ENCODE measurements at places on chromosomes 2 and 18.

DNA sequence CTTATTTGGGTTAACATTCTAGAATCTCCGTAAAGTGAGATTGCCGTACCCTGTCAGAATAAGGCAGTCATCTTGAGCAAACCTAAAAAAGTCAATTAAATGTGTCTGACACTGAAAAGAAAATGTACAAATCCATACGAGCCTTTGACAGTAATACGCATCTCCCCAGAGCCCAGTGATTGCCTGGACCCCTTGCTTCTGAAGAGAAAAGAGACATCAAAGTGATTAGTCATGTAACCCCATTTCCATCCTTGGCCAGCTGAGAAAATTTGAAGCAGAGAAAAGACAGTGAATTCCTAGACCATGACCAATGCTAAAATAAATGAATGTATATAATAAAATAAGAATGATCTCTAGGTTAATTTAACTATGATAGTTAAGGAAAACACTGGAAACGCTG, 1499.4 kb downstream of the SUCLG1 start:
- DNase-seq, result peak; percentile 15

GRCh38 chr2:6977113-6977741, 60.0 kb downstream of the RNF144A start:
- DNase-seq, result no peak

DNA sequence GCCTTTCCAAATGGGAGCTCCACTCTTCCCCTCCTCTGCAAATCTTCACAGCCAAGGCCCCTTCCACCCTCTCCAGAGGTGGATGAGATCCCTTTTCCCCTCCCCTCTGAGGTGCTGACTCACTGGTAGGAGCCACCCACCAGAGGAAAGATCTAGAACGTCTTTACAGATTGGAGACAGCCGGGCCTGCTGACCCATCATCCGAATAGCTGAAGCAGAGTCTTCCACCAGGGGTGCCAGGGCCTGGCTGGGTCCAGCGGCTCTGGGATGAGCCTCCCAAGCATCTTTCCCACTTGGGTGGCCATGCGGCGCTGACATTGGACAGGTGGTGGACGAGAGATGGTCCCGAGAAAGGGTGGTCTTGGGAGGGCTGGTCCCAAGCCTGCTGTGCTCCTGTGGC, 9.0 kb downstream of the ERFE start:
- DNase-seq, result no peak

- DNase-seq, result peak; percentile 69
Observed at GRCh38 chr2:148926291-148926961, 51.4 kb downstream of the KIF5C start.

GRCh38 chr2:196174404-196174803, 3.0 kb upstream of the STK17B start:
- DNase-seq, result no peak

DNA sequence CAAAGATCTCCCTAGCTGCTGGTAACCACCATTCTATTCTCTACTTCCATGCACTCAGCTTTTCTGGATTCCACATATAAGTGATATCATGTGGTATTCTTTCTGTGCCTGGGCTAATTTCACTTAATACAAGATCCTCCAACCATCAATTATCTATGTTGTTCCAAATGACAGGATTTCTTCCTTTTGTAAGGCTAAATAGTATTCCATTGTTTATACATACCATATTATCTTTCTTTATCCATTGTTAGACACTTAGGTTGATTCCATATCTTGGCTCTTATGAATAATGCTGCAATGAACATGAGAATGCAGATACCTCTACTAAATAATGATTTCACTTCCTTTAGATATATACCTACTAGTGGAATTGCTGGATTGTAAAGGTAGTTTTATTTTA, 66.2 kb downstream of the ROCK2 start:
- DNase-seq, result no peak

DNA sequence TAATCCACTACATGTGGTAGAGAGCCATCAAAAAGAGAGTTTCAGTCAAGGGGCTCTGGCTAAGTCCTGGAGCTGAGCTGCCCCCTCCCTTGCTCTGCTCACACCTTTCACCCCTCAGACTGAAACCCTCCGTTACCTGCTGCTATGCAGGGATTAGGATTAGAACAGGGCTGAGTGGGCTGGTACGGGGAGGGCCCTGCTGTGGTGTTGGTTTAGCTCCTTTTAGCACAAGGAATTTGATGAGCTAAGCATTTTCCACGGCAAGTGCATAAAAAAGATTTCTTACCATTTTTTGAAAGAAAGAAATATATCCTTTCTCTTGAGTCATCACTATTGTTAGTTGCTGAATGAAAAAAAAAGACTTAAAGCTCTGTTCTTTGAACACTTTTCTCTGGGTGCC, 46.3 kb downstream of the TCF7L1 start:
- DNase-seq, result peak; percentile 55

DNA sequence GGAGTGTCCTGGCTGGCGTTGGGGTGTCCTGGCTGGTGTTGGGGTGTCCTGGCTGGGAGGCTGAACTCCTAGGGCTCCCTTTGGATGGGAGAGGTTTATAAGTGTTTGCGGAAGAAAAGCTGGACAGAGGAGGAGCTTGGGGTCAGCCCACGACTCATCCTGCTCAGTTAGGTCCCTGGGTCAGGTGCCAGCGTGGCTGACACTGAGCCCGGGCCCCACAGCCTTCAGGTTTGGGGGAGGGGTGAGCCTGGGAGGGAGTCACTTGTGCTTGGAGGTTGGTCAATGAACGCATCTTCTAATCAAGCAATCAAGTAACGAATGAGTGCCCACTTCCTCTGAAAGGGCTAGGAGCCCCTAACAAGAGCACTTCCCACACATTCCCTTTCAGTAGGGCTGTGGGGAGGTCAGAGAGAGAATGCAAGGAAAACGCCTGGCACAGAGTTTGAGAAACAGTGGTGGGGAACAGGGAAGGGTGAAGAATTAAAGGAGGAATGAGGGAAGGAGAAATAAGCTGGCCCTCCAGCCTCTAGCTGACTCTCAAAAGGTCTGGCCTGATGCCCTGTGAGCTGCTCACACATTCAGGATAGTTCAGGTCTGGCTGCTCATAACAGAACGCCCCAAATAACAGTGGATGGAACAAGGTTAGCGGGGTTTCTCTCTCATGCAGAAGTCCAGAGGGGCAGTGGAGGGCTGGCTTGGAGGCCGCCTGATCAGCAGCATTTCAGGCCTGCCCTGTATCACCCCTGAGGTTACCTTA, 670 bp downstream of the KCNIP3 start:
- no peak for DNase-seq

- DNase-seq, result peak; percentile 82
Observed at GRCh38 chr2:27765621-27766286, 5.8 kb upstream of the MRPL33 start.

DNA sequence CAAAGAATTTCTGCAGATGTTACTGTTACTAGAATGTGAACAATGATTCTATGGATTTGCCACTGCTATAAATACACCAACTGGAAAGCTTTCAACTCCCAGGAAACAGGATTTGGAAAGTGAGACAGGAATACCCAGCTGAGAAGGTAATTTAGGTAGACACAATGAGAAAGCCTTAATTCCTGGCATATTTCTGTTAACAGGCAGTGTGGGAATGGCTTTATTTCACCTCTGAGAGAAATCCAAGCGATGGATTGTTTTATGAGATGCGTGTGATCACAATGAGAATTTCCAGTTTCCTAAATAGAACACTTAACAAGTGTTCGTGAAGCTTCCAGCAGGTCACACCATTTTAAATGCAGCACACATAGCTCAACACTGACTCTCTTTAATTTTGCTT, 133.0 kb downstream of the SLC8A1 start:
- no peak for DNase-seq

DNA sequence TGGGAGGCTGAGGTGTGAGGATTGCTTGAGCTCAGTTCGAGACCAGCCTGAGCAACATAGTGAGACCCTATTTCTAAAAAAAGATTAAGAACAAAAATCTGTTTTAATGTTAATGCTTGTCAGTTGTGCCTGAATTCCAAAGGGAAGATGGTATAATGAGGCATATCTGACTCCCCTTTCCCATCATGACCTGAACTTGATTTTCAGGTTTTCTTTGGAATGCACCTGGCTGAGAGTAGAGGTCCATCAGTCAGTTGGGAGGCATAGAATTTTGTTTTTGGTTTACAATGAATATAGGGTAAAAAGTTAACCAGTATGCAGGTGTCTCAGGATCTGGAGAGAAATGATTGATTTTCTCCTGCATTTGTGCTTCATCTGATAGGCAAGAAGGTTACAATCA, 20.4 kb downstream of the RPIA start:
- no peak for DNase-seq

- peak; percentile 81 for DNase-seq
Observed at GRCh38 chr2:98158305-98158704, 71.3 kb downstream of the VWA3B start.

DNA sequence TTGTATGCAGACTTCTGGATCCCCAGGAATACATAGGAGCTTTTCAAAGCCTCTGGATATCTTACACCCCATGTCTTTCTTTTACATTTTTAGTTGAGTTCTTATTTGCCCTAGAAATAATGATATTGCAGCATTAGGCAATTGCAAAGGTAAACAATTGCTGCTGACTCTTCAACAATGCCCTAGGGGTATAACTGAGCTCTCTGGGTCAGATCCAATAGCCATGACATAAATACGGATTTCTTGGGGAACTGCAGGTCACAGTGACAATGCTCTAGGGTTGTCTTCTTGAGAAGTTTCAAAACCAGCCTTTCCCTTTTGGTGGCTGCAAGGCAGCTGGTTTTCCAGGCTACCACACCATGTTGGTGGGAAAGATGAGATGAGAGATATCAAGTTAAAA, 16.5 kb upstream of the OR6B3 start:
- DNase-seq, result no peak

- DNase-seq, result no peak
Observed at GRCh38 chr18:31680433-31680811, 4.0 kb downstream of the B4GALT6 start.

- no peak for DNase-seq
Observed at GRCh38 chr2:166591226-166591625, 97.2 kb upstream of the SCN7A start.

- DNase-seq, result no peak
Observed at GRCh38 chr2:98747888-98748287, 17.0 kb upstream of the MGAT4A start.

- no peak for DNase-seq
Observed at GRCh38 chr2:197599285-197599965, 76.0 kb downstream of the RFTN2 start.

DNA sequence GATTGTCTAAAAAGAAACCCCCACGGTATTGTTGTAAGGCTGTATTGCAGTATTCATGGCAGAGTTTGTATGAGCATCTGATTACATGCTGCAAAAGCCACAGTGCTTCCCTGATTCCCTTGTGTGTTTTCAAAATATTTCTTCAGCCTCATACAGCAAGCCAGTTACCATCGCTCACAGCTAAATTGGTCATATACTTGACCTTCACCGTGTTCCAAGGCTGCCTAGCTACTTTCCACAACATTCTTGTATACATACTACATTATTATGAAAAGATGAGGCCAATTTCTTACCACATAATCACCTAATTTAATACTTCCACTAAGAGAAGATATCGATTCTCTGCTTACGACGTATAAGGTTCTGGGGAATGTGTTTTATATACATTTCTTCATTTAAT, 576.3 kb upstream of the CNTNAP5 start:
- peak; percentile 10 for DNase-seq

DNA sequence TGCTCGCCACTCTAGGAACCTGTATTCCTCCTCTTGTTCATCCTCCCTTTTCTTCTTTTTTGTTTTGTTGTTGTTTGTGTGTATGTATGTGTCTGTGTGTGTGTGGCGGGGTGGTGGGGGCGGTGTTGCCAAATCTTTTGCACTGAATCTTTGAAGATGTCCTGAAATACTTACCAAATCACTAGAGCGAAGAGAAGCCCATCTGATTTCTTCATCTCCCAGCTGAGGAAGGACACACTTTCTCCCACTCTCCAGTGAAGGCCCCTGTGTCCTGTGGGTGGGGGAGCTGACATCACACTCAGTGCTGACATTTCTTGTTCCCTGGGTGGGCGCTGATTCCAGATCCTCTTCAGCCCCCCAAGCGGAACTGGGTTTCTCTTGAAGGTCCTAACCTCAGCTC, 74.5 kb downstream of the NEDD4L start:
- no peak for DNase-seq

- DNase-seq, result no peak
Observed at GRCh38 chr2:227783404-227784138, 30.1 kb upstream of the CCL20 start.

- no peak for DNase-seq
Observed at GRCh38 chr18:22536558-22536957, 118.8 kb upstream of the CTAGE1 start.

- peak; percentile 96 for DNase-seq
Observed at GRCh38 chr2:14632133-14632936, at the start of gene LRATD1. TSS of gene LRATD1 (plus strand) at chr2:14632717. CDS start at chr2:14633980, 1,263 bp downstream.

DNA sequence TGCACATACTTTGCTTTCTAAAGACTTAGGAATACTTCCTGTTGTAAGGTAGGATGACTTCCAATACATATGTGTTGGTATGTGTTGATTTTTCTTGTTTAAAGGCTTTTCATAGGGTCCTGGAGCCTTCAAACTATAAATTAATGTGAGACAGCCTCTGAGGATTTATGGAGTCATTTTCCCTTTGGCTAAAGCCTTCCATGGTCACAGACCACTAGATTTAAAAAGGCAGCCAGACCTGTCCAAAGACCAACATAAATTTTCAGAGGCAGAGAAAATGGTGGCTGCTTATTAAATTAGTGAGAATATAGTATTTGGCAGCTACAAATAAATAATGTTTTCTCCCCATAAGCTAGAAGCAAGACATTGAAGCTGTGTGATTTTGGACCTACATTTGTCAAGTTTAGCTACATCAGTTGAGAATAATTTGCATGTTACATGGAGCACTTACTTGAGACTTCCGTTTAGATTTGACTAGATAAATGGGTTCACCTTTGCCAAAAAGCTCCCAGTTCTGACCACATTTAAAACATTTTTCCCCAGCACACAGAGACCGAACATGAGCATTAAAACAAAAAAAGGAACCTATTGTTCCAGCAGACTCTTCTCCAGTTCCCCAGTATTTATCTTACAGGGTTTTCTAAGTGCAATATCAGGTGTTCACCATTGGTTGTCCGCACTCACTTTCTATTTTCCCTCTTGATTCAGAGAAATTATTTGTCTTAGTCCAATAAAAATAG, 402.9 kb downstream of the PARD3B start:
- DNase-seq, result no peak
